ENCODE measurements at places on chromosomes 4 and X. TPM values are rescaled to one million over a fixed set of nuclear protein-coding genes. Genes with fewer than 3 reads are reported as not detected.

RAB9B gene
- total RNA-seq: 1.6 TPM

PCDH18 gene
- 0.49 TPM for total RNA-seq

DNA sequence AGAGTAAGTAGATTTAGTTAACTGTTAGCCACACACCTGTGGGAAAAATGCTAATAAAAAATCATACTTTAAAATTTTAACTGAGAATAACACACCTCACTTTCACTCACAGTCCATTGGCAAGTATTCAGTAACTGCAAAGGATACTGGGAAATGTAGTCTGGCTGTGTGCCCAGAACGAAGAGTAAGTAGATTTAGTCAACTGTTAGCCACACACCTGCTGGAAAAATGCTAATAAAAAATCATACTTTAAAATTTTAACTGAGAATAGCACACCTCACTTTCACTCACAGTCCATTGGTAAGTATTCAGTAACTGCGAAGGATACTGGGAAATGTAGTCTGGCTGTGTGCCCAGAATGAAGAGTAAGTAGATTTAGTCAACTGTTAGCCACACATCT is 178.4 kb upstream of the NWD2 start:
- DNase-seq: no peak

DNA sequence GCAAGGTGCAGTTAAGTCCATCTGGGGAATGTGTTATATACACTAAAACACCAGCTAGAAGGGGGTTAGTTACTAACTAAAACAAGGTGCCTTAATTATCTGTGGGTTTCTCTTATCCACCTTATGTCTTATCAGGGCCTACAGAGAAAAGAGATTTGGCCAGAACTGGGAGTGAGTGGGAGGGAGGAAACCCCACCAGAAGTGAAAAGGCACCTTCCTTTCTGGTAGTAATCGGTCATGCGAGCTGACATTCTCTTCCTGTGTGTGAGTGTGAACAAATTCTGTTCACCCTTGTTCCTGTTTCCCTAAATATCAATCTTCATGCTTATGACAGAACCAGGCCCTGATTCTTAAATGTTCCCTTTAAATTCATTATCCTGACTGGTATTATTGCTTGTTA is 43.5 kb downstream of the SRPX2 start:
- no peak for DNase-seq

- DNase-seq: no peak
These were observed 3.3 kb downstream of the COL4A5 start for GRCh38 chrX:108442901-108443464.

GRCh38 chr4:111676533-111676932 is 468.7 kb upstream of the FAM241A start:
- DNase-seq: no peak

DNA sequence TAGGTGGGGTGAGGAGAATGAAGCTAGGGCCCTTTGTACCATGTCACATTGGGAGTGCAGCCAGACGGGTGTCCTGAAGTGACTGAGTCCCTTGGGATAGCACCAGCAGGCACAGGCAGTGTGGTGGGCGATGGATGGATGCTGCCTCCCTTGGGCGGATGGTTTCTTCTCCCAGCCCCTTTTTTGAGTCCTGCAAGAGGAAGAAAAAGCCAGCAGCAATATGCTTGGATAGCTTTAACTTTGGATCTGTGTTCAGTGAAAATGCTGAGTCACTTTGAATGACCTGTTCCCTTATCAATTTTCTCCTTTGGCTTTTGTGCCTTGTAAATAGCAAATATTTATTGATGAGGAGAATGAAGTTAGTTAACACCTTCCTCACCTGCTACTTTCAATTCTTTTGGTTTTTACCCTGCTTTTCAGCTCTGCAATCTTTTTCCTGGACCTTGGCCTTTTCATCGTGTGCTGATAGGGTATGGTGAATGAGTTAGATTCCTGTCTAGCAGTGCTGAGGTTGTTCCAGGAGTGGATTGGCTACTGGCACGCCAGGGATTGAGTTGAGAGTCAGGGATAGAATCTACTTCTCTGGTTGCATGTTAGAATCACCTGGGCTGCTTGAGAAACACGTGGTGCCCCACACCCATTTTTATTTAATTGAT is 10.2 kb downstream of the DCUN1D4 start:
- peak; percentile 72 for DNase-seq

GRCh38 chrX:23570674-23571343 is 96.5 kb upstream of the PRDX4 start:
- no peak for DNase-seq

- DNase-seq: no peak
These were observed 182.8 kb upstream of the MAP3K15 start for GRCh38 chrX:19698122-19698521.
